ENCODE measurements at places on chromosomes 7 and 10.
A peak's percentile ranks its signal among the peaks of the same experiment; 100 is the strongest.

GRCh38 chr10:99467236-99467999 is 37.0 kb upstream of the GOT1 start:
- DNase-seq, result no peak

GRCh38 chr10:137606-138005 is 2.4 kb downstream of the ZMYND11 start:
- no peak for DNase-seq

DNA sequence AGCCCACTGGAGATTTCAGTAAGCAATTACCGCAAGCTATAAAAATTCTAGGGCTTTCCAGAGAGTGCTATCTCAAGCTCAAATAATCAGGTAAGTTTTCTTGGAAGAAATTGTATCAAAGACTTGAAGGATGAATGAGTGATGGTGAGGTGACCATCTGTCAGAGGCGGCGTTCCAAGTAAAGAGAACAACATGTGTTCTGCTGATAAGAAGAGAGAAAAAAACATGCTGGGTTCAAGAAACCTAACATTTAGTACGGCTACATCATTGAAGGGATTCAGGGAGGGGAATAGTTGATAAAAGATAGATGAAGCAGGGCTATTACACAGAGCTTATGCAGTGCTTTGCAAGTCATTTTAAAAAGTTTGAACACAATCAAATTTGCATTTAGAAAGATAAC is 100.7 kb downstream of the GNAI1 start:
- DNase-seq, result no peak

- no peak for DNase-seq
Observed at GRCh38 chr10:86655596-86655995, 1.2 kb downstream of the OPN4 start.

- peak; percentile 97 for DNase-seq
Observed at GRCh38 chr10:7432884-7433726, 22.3 kb upstream of the SFMBT2 start.

- DNase-seq, result no peak
Observed at GRCh38 chr7:157964521-157964920, 623.1 kb downstream of the PTPRN2 start.

- no peak for DNase-seq
Observed at GRCh38 chr10:29773675-29774091, 138.9 kb upstream of the SVIL start.

GRCh38 chr10:43198682-43199005 is 60.4 kb downstream of the CSGALNACT2 start:
- DNase-seq, result no peak

DNA sequence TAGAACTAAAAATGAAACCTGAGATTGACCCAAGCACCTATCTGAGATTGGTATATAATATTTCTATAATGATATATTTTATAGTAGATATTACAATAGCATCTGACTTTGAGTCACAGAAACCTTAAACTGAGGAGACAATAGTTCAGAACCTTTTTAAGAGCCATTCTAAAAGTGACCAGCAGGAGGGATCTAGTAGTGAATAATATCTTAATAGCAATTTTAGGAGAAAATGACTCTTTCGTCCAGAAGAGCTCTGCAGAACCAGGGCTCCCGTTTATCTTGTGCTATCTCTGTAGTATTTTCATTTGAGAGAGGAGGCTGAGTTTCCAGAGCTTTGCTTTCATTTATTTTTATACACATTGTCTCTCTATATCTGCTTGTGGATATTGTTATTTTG is 68.1 kb downstream of the PODXL start:
- DNase-seq, result no peak

- DNase-seq, result no peak
Observed at GRCh38 chr7:27133409-27134231, 3.1 kb upstream of the HOXA4 start.

GRCh38 chr7:137940656-137941518 is 61.0 kb downstream of the CREB3L2 start:
- no peak for DNase-seq

Measured in SHP77 treated with DMSO at 0.1 percent for 48 hours (cell line).